Right ventricle myocardium inferior (tissue), 1 donor: ENCODE measurements at places on chromosomes 16 and 17.

DNA sequence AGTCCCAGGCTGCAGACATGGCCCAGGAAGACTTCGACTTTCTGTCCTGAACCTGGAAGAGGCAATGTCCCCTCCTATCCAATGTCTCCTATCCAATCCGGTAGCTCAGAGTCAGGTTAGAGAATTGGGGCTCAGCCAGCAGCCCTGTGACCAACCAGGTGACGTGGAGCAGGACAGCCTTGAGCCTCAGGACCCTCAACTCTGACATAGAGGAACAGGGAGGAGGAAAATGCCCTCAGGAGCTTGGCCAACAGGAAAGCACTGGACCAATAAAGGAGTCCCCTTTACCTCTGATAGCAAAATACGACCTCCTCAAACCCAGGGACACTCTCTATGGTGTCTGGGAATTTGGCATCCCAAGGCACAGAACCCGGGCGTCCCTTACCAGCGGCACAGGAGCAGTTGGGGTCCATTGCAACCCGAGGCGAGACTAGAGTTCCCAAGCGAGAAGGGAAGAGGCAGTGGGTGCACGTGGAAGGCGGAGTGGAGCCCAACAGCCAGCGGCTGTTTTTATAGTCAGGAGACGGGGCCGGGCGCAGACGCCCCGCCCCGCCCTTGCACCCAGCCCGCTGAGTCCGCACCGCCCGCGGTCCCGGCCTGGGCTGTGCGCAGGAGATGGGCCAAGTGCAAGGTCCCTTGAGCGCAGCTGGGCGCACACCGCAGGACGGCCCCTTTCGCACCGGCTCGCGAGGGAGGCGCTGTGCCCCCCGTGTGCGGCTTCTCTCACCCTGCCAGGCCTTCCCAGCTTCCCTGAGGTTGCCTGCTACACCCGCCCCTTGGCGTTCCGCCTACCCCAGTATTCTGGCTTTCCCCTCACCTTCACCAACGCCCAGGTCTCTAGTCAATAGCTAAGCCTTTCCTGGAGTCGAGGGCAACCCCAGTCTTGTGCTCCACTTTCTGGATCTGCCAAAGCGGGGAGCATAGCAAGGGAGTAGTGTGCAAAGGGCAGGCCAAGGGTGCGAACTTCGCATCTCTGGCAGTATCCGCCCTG is at the start of gene MT1G:
TSS of gene MT1G (minus strand) at position 485 of the 991 bp plus-strand sequence. CDS start at position 413, 72 bp downstream.
- DNase-seq: peak; percentile 82

GRCh38 chr17:14756479-14756878 is 455.6 kb downstream of the HS3ST3B1 start:
- DNase-seq: no peak

GRCh38 chr17:14202388-14203166 is 34.1 kb downstream of the CDRT15 start:
- DNase-seq: no peak

- no peak for DNase-seq
Measured at GRCh38 chr17:7307686-7308624, 527 bp downstream of the EIF5A start.

DNA sequence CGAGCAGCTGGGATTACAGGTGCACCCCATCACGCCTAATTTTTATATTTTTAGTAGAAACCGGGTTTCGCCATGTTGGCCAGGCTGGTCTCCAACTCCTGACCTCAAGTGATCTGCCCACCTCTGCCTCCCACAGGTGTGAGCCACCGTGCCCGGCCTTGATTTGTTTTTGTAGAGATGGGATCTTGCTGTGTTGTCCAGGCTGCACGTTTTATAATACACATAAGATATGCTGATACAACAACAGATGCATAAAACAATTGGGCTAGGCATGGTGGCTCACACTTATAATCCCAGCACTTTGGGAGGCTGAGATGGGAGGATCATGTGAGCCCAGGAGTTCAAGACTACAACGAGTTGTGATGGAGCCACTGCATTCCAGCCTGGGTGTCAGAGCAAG is 6.0 kb downstream of the USP36 start:
- no peak for DNase-seq

GRCh38 chr17:42354956-42355843 is 33.0 kb downstream of the STAT3 start:
- DNase-seq: no peak

DNA sequence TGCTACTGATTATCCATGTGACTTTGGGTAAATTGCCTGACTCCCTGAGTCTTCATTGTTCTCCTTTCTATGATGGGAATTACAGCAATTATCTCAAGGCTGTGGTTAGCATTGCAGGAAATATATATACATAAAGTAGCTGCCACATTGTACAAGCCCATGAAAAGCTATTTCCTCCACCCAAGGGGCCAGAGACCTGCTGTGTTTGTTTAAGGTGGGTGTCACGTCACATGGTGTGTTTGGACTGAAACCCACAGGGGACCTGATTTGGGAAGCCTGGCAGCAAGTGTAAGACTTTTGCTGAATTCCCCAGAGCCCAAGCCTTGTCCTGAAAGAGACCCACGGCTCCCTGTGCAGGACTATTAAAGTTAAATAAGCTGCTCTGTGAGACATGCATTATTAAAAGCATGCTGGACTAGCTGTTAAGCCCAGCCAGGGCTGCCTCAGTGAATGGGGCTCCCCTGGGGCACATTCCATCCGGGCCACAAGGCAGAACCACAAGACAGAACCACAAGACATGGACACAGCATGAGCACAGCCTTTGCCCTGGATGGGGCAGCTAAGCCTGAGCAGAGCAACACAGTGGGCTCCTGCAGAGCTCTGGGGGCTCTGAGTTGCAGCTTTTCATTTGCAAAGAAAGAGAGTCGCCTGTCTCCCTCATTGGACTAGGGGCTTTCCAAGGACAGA is 148.9 kb downstream of the SPACA3 start:
- DNase-seq: no peak

- no peak for DNase-seq
Measured at GRCh38 chr17:80097127-80097621, 4.2 kb upstream of the GAA start.

- DNase-seq: no peak
Measured at GRCh38 chr16:35208001-35208935, 1748.9 kb downstream of the TP53TG3F start.

- no peak for DNase-seq
Measured at GRCh38 chr16:11682655-11683096, 14.4 kb downstream of the SNN start.

- no peak for DNase-seq
Measured at GRCh38 chr16:87824991-87825841, 44.1 kb downstream of the SLC7A5 start.

DNA sequence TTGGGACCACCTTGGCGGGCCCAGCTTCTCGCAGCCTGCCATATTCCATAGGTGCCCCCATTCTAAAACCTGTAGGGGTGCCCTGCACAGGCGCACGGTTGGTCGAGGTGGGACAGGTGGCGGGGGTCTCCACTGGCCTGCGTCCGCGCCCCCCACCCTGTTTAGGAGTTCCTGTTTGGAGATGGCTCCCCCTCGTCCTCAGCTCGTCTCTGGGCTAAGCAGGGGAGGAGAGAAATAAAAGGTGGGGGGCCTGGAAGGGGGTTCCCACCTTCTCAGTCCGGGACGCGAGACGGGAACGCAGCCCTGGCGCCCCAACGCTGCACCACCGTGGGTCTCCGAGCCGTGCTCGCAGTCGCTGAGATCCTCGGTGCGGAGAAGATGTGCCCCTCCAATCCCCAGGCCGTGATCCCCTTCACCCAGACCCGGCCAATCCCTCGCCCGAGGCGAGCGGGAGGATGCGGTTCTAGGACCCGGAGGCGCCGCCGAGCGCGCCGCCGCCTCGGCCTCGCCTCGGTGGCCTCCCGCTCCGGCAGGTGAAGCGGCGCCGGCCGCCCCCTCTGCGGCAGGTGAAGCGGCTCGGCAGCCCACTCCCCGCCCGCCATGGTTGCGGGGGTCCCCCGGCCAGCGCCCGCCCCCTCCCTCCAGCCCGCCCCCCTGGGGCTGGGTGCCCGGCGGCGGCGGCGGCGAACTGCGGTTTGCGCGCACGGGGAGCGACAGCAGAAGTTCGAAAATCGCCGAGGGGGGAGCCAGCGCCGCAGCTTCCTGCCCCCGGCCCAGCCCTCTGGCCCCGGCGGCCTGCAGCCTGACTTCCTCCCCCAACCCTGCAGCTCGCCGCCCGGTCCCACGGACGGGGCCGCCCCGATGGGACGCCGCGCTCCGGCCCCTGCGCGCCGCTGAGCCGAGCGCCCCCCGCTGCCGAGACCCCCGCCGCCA is at the start of gene FMNL1:
TSS of gene FMNL1 (plus strand) at position 805 of the 933 bp plus-strand sequence. CDS start 240 bp downstream, outside the sequence.
- peak; percentile 92 for DNase-seq

DNA sequence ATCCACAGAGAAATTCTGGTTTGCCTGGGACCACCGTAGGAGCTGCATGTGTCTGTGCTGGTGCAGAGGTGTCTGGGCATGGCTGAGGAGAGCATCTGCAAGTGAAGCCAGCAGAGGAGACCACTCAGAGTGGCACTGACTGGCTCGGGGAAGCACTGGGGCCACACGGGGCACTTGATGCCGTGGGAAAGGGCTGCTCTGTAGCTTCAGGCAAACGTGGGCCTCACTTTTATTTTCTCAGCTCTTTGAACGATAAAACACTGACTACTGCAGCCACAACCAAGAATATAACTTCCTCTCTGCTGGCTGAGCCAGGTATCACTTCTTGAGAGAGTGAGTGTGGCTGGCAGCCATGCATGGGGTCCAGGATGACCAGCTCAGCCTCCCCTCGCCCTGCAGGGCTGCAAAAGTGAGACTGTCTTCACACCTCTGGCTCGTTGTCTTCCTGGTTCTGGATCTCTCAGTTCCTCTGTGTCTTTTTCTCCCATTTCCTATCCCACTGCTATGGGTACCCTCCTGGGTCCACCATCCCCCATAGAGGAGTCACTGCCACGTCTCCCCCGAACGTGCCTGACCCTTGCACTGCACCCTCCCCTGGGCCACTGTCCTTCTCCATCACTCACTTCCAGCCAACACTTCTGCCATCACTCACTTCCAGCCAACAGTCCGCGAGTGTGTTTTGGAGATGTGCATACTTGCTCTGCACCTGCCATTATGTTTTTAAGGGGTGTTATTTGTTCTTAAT is 201.4 kb upstream of the CHMP6 start:
- DNase-seq: no peak

DNA sequence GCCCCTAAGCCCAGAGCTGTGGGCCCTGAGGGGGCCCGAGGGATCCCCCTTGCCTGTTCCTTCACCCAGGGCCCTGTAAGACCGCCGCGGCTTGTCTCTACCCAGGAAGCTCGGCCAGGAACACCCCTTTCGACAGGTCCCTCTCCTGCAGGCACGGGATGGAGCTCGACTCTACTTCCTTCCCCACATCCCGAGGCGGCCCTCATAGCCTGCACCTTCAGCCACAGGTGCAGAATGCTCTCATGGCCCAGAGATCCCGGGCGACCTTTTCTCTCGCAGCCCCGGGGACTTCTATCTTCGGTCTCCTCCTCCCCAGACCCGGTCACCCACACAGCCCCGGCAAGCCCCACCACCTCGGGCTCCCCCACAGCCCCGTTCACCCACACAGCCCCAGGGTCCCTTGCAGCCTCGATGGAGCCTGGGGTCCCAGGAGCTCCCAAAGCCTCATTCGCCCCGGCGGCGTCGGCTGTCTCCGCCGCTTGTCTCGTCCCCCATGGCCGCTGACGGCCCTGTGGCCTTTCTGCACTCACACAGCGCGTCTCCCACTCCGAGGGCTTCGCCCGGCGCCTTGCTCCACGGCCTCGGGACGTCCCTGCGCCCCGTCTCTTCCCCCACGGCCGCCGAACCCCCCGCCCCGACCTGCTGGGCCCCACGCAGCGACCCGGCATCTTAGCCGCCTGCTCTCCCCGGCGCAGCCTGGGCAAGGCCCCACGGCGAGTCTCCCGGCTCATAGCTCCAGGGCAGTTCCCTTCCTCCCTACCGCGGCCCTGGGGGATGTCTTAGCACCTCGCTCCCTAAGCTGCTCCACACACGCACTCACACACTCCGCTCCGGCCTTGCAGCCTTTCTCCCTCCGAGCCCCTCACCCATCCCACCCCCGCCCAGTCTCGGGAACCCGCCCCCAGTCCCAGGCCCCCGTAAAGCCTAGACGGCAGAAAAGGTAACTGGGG is 650 bp downstream of the KIAA0753 start:
- DNase-seq: peak; percentile 72

GRCh38 chr16:50273888-50274325 is 7.6 kb downstream of the ADCY7 start:
- no peak for DNase-seq

GRCh38 chr16:12321311-12321842 is 344.8 kb downstream of the SNX29 start:
- no peak for DNase-seq

- DNase-seq: no peak
Measured at GRCh38 chr17:41521574-41522261, 3.0 kb upstream of the KRT15 start.

GRCh38 chr17:79686476-79686875 is 44.3 kb upstream of the ENPP7 start:
- DNase-seq: no peak

- DNase-seq: no peak
Measured at GRCh38 chr16:3968551-3968950, 88.0 kb upstream of the CREBBP start.
